ENCODE measurements at places on chromosomes 5 and 9.

DNA sequence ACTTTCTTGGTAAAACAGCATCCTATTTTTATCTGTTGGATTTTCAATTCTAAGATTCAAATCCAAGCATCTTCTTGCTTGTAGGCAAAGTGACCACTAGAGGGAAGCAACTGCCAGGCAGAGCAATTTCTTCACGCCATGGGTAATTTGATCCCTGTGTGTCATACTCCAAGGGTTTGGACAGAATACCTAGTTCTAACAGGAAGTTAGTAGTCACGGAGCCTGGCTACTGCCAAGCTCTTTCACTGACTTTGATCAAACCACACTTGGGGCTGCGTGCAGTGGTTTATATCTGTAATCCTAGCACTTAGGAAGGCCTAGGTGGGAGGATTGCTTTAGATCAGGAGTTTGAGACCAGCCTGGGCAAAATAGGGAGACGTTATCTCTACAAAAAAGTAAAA is 473.6 kb upstream of the TNC start:
- peak; percentile 92 for DNase-seq

- no peak for DNase-seq
Observed at GRCh38 chr5:139408191-139408590, 4.3 kb upstream of the SPATA24 start.

GRCh38 chr9:135326633-135327152 is 152.9 kb upstream of the PPP1R26 start:
- DNase-seq = no peak

DNA sequence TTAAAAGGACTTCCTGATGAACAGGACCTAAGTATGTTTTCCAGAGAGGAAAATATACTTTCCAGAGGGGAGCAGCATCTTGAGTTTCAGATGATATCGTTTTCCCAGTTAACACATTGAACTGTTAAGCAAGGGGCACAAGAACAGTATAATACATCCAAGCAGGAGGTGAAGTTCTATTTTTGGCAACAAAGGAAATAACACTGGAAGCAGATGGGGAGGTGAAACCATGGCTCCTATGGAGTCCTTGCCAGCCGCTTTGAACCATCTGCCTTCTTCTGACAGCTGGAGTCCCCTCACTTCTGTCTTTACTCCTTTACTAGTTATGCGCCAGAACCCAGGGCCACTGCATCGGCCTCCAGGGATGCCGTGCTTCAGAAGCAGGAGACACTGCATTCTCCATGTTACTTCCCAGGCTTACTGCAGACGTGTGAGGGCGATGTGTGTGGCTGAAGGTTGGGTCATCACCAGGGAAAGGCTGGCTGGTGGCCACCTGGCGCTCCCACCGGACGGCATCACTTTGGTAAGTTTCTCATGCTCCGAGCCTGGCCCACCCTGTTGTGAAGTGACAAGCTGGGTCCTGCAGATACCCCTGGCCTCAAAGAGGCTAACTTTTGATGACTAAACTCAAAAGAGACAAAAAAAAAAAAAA is 77.8 kb downstream of the TTLL11 start:
- peak; percentile 63 for DNase-seq

DNA sequence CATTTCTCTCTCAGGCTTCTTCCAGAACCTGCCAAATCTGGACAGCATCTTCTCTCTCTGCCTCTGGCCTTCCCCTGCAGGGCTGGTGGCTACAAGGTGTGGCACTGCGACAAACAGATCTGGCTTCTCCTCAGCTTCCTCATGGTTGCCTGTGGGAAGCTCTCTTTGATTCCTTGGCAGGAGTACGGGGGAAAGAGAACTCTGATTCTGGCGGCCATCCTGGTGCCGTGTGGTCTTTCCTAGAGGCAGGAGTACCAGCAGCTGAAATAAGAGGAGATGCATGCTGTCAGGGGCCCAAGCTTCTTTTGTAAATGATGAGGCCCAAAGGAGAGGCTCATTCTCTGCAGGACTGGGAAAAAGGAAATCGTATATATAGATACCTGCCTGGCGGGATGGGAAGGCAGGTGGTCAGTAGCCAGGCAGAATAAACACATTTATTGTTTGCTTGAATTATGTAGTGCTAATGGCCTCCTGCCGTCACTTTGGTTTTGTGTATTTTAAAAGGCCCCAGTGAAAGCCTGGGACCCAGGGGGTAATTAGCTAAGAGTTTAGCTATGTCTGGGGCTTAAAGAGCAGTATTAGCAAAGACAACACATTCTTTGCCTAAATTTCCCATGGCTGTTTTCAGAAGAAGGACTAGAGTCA is at the start of gene CER1:
CER1 (minus strand) TSS at position 343 of the 645 bp plus-strand sequence; CDS start at position 282, 61 bp downstream.
- no peak for DNase-seq

DNA sequence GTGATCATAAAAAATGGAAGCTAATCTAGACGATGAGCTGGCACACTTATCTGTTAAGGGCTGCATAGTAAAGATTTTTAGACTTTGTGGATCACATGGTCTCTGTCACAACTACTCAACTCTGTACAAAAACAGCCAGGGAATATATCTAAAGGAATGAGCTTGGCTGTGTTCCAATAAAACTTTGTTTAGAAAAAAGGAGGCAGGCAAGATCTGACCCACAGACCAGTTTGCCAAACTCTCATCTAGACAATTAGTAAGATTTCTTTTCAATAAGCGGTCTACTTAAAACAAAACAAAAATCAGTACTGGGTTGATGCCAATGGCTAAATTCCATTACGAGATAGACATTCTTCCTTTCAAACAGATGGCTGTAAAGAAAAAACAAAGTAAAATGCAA is 53.0 kb upstream of the RETREG1 start:
- peak; percentile 79 for DNase-seq

DNA sequence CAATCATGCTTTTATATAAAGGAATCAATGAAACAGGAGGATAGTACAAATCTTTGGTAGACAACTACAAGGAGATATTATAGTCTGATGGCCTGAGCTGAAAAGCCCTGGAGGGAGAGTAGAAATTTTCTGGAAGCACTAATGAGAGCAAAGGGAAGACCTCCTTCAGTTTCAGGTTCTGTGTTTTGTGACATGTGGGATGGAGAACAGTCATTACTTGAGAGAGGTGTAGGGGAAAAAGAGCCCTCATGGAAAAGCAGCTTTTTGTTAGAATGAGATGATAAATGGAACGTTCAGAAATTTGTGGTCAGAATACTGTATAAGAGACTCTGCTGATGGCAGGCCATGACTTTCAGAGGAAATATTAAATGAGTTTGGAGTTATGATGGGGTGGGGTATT is 360.6 kb upstream of the MEF2C start:
- no peak for DNase-seq

GRCh38 chr5:33379757-33380156 is 61.0 kb upstream of the TARS1 start:
- peak; percentile 73 for DNase-seq

DNA sequence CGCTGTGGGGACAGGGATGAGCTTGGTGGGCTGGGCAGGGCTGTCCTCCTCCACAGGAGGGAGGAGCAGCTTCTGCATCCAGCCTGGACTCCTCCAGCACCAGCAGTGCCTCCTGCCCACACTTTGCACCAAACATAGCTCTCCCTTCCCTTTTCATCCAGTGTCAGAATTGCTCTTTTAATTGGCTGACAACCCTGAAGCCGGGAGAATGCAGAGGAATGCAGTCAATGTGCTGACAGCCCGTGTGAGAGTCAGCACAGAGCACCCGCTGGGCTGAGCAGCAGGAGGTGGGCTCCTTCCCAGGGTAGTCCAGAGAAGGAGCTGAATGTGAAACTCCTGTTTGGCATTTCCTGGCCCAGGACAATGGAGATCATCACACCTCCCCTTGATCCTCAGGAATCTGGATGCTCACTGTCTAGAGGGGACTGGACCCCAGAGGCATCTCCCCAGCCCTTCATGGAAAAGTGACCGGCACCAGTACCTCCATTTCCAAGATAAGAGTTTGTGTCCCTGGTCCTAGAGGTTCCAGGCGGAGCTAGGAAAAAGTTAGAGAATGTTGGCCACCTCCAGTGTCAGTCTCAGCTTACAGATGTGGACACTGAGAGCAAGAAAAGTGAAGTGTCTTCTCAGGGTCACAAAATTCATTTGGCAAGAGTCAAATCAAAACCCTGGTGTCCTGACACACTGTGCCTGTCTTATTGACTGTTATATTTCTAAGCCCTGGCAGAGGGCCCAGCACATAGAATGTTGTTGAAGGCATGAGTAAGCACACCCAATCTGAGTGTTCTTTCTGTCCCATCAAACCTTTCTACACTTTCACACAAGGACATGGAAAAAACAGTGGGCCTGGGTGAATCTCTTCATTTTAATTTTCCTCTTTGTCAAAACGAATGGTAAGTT is 202.1 kb downstream of the SNX18 start:
- peak; percentile 45 for DNase-seq

- no peak for DNase-seq
Observed at GRCh38 chr5:1135696-1136525, 24.0 kb upstream of the SLC12A7 start.

DNA sequence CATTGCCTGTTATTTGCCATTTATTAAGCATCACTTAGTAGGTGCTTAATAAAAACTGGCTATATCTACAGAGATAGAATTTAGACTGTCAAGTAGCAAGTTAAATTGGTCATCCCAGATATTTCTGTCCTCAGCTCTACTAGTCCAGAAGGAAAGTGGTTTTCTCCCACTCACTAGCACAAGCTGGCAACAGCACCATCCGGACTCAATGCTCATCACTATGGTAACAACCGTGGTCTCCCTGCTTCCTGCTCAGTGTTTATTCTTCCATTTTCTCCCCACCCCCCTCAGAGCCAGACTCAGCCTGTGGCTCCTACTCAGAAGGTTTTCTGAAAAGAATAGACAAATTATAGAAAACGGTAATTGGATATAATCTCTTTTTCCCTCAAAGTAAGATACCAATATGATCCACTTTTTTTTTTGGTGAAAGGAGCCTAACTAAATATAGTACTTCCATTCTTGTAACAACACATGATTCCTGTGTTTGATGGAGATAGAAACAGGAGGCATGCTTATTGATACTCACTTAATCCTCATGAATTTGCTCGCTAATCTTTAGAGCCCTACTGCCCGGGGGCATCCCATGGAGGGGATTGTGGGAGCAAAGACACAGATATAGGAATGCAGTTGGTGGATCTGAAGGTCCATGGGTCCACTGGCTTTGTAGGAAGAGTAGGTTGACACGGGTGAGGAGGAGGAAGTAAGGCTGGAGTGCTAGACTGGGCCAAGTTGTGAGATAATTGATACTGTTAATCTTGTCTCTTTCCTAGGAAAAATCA is 191.4 kb downstream of the MAN2A1 start:
- DNase-seq = no peak

Data from dermis blood vessel endothelial cell (primary cell).